Chondrocyte (in vitro differentiated cells): ENCODE measurements at places on chromosomes 16 and 17. TPM values are rescaled to one million over a fixed set of nuclear protein-coding genes. Genes with fewer than 3 reads are reported as not detected.

KIF2B gene
- not detected in 3 replicates for total RNA-seq

NGFR gene
- 1.7 to 4.4 TPM (median 1.8 TPM) in 3 replicates for total RNA-seq

PHB1 gene
- total RNA-seq = 108 to 129 TPM (median 114 TPM) in 3 replicates

HS3ST3B1 gene
- 25.6 to 45.6 TPM (median 27.1 TPM) in 3 replicates for total RNA-seq

CLEC3A gene
- total RNA-seq = not detected in 3 replicates

SLC52A1 gene
- not detected in 3 replicates for total RNA-seq

DNA sequence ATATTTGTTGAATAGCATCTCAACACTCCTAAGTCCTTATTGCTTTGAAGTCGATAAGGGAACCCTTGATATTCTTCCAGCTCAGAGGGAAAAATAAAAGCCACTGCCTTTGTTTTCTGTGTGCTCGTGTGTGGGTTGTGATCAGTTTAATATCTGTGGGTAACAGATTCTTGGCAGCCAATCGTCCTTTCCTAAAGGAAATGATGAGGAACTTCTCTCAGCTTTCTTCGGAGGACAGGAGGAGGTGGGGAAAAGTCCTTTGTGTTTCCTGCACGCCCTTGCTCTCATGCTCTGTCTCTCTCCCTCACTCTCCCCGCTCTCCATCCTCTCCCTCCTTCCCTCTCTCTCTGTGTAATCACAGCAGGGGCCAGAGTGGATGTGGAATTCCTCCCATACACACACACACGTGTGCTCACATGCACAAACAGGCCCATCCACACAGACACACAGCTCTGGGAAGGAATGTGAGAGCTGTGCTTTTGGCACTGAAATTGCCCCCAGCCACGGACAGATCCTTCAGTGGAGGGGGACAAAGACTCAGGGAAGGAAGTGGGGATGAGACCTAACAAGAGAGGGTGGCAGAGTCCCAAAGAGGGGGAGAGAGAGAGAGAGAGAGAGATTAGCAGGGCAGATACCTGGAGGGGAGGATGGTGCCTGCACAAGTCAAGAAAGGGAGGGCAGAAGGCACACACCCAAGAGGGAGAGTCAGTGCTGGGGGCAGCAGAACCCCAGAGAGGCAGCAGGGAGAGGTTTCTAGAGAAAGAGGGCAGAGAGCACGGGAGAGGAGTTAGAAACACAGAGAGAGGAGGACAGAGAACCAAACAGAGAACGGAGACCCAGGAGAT, 83.5 kb upstream of the PLCG2 start:
- H3K4me1 ChIP-seq = peaks cover 51% of the 10 kb centered on the region

- H3K4me1 ChIP-seq = peaks cover 19% of the 10 kb centered on the region
- H3K4me3 ChIP-seq = no peak overlapping the region
- no peak for DNase-seq
These were observed 44.2 kb downstream of the WDR45B start for GRCh38 chr17:82603981-82604448.

GRCh38 chr17:63249256-63250004, 196.7 kb downstream of the CYB561 start:
- no peak for DNase-seq
- no peaks in the 10 kb centered on the region for H3K27me3 ChIP-seq
- no peak overlapping the region for H3K4me3 ChIP-seq
- no peak overlapping the region for H3K27ac ChIP-seq

GRCh38 chr16:8720967-8721308, 46.5 kb downstream of the ABAT start:
- H3K27ac ChIP-seq = no peak overlapping the region
- peaks cover 3% of the 10 kb centered on the region for H3K36me3 ChIP-seq

DNA sequence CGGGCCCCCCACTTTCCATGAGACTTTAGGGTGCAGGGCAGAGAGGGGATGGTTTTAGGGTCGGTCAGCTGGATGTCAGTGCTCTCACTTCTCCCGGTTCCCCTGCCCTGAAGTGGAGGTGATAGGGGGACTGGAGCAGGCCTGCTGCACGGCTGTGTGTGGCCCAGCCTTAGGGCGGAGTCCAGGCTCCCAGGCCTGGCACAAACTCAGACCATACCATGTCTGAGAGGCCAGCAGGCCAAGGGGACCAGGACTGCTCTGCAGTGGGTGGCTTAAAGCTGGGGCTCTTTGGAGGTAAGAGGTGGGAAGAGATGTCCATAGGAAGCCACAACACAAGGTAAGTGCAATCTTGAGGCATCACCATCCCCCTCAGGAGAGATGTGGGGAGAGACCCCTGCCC, 8.3 kb downstream of the TFAP4 start:
- H3K36me3 ChIP-seq = peaks cover 1% of the 10 kb centered on the region
- H3K4me3 ChIP-seq = no peak overlapping the region
- no peaks in the 10 kb centered on the region for H3K27me3 ChIP-seq
- H3K4me1 ChIP-seq = peaks cover 19% of the 10 kb centered on the region

- peaks cover 6% of the 10 kb centered on the region for H3K36me3 ChIP-seq
- H3K4me1 ChIP-seq = peaks cover 60% of the 10 kb centered on the region
- H3K27ac ChIP-seq = peak overlapping the region; percentile 95
- H3K27me3 ChIP-seq = no peaks in the 10 kb centered on the region
These were observed 31.5 kb downstream of the ANKFY1 start for GRCh38 chr17:4232168-4232813.

DNA sequence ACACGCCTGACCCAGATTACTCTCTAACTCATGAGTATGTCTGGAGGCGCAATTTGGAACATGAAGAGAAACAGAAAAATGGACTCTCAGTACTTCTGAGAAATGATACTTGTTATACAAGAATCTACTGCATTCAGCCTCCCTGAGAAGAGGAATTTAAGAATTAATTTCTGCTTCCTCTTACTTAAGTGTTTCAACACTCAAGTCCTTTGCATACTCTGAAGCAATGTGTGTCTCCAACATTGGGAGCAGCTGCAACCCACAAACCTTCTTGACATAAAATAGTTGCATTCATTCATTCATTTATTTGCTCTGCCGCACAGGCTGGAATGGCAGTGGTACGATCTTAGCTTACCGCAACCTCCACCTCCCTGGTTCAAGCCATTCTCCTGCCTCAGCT, 199.8 kb downstream of the NPIPA7 start:
- H3K36me3 ChIP-seq = no peaks in the 10 kb centered on the region
- no peaks in the 10 kb centered on the region for H3K27me3 ChIP-seq
- no peaks in the 10 kb centered on the region for H3K4me1 ChIP-seq
- no peak overlapping the region for H3K27ac ChIP-seq

DNA sequence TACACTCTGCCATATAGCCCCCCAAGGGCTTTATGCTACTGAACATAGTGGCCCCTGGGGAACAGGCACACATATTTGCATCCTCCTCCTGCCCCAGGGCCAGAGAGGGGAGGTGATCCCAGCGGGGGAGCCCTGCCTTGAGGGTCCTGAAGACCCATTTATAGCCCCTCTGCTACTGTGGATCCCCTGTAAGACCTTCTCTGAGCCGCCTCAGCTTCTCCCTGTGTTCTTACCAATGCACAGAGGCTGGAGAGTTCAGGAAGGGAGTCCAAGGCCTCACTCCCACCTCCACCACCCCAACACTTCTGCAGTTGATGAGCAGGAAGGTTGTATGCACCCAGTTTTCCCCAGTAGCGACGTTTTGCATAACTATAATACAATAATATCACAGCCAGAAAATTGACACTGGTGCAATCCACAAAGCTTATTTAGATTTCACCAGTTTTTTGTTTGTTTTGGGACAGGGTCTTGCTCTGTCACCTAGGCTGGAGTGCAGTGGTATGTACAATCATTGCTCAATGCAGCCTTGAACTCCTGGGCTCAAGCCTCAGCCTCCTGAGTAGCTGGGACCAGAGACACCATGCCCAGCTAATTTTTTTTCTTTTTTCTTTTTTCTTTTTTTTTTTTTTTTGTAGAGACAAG, 1.3 kb upstream of the FAM83G start:
- no peaks in the 10 kb centered on the region for H3K27me3 ChIP-seq
- no peak overlapping the region for H3K4me3 ChIP-seq
- peak overlapping the region; percentile 45 for H3K27ac ChIP-seq
- no peaks in the 10 kb centered on the region for H3K36me3 ChIP-seq

DNA sequence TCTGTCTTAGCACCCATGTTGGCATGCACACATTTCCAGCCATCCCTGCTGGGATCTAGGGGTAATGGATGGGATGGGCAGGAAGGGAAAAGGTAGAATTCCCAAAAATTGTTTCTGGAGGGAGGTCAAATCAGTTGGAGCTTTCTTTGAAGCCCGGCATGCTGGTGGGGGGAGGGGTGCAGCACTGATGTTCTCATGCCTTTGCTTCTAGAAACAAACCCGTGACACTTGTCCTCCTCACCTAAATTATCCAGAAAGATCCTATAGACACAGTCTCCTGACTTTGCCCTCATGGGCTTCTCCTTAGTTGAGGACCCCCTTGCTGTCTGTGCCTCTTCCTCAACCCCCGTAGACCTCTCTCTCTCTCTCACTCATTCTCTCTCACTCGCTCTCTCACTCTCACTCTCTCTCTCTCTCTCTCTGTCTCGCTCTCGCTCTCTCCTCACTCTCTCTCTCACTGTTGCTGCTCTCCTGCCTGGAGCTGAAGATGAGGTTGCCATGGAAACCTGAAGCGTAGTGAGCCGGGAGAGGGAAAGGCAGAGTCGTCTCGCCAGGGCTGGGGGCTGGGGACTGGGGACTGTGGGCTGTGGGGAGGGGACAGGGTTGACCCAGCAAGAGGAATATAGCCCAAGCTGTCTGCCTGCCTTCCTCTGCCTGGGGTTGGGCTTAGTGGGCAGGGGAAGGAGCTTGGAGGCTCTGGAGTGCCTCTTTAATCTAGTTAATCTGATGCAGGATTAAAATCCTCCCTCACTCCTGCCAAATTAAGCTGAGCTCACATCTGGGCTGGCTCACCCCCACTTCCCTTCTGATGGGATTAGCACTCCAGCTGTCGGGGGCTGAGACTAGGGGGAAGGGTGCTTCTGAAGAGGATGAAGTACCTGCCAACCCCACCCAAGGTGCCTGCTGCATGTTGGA, 16.1 kb downstream of the LASP1 start:
- peak overlapping the region; percentile 51 for H3K4me3 ChIP-seq
- DNase-seq = no peak
- H3K27ac ChIP-seq = peak overlapping the region; percentile 82
- H3K4me1 ChIP-seq = peaks cover 76% of the 10 kb centered on the region
- no peaks in the 10 kb centered on the region for H3K27me3 ChIP-seq

- no peak overlapping the region for H3K4me3 ChIP-seq
- no peak overlapping the region for H3K27ac ChIP-seq
- H3K4me1 ChIP-seq = no peaks in the 10 kb centered on the region
- no peaks in the 10 kb centered on the region for H3K36me3 ChIP-seq
These were observed 183.2 kb downstream of the ZNF423 start for GRCh38 chr16:49672753-49673152.

DNA sequence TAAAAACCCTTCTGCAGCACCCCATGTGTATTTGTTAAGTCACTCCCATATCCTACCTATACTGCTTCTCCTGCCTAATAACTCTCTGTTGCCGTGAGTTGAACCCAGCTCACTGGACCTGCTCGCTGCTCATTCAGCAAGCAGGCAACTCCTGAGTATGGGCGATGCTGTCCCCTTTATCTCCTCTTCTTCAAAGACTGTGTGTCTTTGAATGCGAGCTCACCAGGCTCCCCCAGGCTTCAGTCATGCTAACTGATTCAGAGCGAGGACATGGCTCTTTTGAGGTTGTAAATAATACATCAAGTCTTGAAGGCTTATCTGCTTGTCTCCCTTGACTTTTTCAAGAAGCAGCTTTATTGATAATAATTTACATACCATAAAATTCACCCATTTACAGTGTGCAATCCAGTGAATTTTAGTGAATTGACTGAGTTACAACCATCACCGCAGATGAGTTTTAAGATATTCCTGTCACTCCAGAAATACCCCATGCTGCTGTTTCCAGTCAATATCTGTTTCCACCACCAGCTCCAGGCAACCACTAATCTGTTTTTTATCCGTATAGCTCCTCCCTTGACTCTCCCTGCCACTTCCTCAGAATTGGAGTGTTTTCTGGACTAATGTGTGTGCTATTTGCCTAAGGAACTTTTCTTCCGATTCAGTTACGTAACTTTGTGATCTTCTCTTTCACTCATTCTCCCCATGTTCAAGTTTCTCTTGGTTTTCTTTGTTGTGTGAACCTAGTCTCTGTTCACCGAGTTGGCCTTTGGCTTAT, 132.2 kb downstream of the SPECC1 start:
- peaks cover 1% of the 10 kb centered on the region for H3K36me3 ChIP-seq
- no peak overlapping the region for H3K4me3 ChIP-seq
- H3K27ac ChIP-seq = no peak overlapping the region
- peaks cover 3% of the 10 kb centered on the region for H3K4me1 ChIP-seq
- no peak for DNase-seq

- H3K27ac ChIP-seq = no peak overlapping the region
- H3K27me3 ChIP-seq = no peaks in the 10 kb centered on the region
- H3K4me1 ChIP-seq = peaks cover 11% of the 10 kb centered on the region
- no peak for DNase-seq
- no peak overlapping the region for H3K4me3 ChIP-seq
These were observed 576.1 kb downstream of the CDH11 start for GRCh38 chr16:64545768-64546167.
